Hematopoietic multipotent progenitor cell (in vitro differentiated cells): ENCODE measurements at places on chromosomes 2 and 18.

- no peak for DNase-seq
Observed at GRCh38 chr2:68436270-68436669, 30.8 kb downstream of the FBXO48 start.

- no peak for DNase-seq
Observed at GRCh38 chr2:126966601-126967000, 67.9 kb downstream of the TEX51 start.

- no peak for DNase-seq
Observed at GRCh38 chr18:55983433-55983832, 395.4 kb upstream of the TCF4 start.

GRCh38 chr2:67054728-67055127 is 342.4 kb upstream of the ETAA1 start:
- no peak for DNase-seq

DNA sequence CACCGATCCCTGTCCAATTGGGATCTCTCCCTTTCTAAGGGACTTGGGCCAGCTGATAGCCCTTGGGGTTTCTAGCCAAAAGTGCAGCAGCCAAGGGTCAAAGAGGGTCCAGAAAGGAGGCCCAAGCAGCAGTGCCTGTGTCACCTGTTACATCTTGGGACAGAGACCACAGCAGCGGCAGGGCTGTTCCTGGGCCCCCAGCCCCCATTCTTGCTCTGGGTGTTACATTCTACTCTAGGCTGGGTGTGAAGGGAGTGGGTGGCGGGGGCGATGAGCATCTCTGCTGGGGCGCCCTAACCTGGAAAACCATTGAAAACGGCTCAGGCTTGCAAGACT is 1.2 kb downstream of the PAX3 start:
- DNase-seq, result no peak
